Stimulated activated CD8-positive, alpha-beta memory T cell treated with anti-CD3 and anti-CD28 coated beads, Interleukin-4, amount 100 ng/mL, for 4 hours (primary cell): ENCODE measurements at places on chromosomes 16 and 17.

DNA sequence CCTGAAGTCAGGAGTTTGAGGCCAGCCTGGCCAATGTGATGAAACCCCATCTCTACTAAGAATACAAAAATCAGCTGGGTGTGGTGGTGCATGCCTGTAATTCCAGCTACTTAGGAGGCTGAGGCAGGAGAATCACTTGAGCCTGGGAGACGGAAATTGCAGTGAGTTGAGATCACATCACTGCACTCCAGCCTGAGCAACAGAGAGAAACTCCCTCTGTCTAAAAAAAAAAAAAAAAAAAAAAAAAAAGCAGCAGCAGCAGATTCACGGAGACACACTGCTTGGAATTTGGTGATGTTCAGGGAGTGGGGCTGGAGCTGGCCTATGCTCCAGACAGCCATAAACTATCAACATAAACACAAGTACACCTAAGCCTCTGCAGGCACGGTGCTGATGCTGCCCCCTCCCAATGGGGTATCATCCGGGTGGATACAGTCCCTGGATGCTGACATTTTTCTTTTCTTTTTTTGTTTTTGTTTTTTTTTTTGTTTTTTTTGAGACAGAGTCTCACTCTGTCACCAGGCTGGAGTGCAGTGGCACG is 39.6 kb upstream of the RHOT1 start:
- DNase-seq = no peak

DNA sequence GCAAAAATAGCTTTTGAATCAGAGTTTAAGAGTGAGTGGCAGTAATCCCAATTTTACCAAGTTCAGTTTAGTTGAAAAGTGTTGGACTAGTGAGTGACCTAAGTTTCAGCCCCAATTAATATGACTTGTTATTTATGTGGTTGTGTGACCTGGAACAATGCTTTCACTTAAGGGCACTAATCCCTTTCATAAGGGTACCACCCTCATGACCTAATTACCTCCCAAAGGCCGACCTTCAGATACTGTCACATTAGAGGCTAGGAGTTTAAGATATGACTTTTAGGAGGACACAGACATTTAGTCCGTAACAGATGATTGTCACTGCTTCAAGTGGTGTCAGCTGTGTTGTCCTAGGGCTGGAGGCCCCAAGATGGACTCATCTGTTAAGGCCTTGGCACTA is 190.0 kb downstream of the IRX3 start:
- DNase-seq = no peak

GRCh38 chr17:56203430-56203829 is 50.2 kb downstream of the ANKFN1 start:
- DNase-seq = no peak

GRCh38 chr16:27952811-27953210 is 110.7 kb downstream of the GSG1L start:
- DNase-seq = no peak

DNA sequence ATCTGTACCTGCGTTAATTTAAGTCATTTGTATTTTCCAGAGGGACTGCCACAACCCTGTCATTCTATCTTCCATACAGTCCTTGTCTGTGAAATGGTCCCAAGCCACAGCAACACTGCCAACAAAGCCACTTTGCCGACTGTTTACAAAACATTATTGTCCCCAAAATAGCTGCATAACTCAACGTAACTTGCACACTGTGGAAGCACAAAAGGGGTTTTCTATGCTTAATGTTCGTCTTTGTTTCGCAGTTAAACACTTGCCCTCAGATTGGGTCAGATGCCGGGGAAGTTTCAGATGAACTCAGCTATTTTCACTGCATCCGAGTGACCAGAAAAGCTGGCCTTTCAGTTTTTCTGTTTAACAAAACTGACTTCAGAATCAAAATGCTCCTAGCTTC is 4.6 kb downstream of the SEC14L5 start:
- DNase-seq = no peak

GRCh38 chr17:51128076-51128475 is 7.4 kb upstream of the SPAG9 start:
- no peak for DNase-seq

DNA sequence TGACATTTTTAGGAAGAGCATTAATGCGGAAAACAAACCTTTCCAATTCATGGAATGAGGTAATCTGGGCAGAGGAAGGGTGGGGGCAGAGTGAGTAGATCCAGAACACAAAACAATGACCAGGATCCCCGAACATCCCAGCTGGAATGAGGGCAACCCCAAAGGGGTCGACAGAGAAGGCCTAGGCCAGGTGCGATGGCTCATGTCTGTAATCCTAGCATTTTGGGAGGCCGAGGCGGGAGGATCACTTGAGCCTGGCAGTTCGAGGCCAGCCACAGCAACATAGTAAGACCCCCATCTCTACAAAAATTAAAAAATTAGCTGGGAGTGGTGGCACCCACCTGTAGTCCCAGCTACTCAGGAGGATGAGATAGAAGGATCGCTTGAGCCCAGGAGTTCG is 64.7 kb downstream of the ZFHX3 start:
- DNase-seq = no peak

- DNase-seq = no peak
Measured at GRCh38 chr17:34719569-34719968, 140.2 kb downstream of the TMEM132E start.

DNA sequence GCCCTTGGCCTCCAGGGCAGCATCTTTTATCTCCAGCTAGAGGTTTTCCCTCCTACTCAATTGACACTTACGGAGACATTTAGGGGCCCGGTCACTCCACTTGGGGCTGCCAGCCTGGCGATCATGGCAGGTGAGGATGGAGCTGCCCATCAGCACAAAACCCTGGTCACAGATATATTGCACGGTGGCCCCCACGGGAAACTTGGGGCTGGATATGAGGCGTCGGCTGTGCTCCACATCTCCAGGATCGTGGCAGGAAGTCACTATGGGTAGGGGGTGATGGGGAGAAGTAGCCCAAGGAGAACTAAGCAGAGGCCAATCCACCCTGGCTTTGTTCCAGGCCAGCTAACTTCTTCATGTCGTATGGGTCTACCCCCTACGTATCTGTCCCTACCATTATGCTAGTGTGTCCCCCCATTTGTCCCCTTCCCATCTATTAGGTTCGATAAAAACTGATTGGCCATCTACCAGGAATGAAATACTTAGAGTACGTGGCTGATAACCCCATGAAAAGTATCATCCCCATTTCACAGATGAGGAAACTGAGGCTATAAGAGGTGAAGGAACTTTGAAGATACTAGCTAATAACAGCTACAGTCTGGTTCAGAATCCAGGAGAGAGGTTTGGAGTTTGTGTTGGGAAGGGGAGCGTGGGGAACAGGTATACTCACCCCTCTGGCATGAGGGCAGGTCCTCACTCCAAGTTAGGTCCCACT is 6.1 kb upstream of the PHF12 start:
- no peak for DNase-seq

DNA sequence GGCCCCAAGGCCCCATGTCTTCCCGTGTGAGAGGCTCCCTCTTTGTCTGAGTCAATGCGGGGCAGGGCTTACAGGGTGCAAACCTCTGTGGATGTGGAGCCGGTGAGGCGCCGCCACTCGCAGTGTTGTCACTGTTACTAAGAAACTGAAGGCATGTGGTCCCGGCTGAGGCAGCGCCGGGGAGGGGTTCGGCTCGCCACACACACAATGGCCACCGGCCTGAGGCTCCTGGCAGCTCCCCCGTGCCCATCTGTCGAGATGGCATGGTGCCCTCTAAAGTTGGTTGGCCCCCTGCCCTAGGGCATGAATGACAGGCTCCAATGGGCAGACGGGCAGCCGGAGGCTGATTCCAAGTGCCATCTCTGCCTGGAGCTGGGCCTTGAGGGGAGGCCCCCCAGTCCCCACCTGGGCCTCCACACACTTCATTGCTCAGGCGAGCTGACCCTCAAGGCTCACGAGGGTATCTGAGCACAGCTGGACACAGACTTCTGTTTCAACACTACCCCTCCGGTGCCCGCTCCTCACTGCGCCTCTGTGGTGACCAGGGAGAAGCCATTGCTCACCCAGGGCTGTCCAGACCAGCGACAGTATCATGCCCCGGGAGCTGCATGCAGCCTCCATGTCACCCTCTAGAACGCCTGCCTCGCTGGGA is 137.2 kb downstream of the C16orf78 start:
- no peak for DNase-seq

DNA sequence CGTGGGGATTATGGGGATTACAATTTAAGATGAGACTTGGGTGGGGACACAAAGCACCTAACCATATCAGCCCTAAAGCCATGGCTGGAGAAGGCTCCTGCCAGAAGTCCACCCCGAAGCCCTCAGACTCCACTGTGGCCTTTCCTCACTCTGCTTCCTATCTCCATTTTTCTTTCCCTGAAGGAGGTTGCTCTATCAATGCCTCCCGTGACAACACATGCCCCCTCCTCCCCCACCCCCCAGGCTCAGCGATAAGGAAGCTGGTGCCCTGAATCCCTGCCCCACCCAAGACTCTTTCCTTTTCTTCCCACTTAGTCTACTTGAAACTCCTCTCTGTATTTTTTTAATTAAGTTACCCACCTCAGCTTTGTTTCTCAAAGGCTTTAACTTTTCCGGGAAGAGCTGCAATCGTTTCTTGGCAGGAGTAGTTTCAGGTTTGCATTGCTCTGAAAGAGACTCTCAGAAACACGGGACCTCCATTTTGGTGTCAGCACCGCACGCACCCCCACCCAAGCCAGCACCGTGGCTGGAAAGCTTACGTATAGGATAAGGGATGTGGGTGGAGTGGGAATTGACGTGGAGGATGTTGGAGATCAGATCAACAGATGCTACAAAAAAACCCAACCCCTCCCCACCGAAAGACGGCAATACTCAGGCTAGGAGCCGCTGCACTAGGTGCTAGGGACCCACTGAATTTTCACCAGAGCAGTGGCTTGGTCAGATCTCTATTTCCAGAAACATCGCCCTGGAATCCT is 15.2 kb upstream of the CA4 start:
- DNase-seq = no peak

GRCh38 chr17:55212880-55213279 is 51.9 kb upstream of the HLF start:
- no peak for DNase-seq

- DNase-seq = no peak
Measured at GRCh38 chr16:19130852-19131824, 17.4 kb downstream of the ITPRIPL2 start.

DNA sequence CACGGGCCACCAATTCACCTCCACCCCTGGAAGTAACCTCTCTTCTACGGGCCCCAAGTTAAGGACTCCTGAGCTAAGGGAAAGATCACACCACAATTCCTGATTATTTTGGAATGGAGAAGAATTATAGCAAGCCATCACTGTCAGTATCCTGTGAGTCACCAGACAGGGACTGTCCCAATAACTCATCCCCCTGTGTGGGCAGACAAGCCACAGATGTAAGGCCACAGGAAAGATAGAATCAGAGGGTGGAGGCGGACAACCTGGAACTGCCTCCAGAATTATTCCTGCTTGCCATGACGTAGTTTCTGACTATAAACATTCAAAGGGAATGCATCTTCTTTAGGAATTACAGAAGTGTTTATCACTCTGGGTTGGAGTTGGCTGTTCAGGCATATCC is 5.8 kb upstream of the MYO1D start:
- no peak for DNase-seq

- no peak for DNase-seq
Measured at GRCh38 chr17:44132275-44132821, 8.9 kb upstream of the HDAC5 start.

DNA sequence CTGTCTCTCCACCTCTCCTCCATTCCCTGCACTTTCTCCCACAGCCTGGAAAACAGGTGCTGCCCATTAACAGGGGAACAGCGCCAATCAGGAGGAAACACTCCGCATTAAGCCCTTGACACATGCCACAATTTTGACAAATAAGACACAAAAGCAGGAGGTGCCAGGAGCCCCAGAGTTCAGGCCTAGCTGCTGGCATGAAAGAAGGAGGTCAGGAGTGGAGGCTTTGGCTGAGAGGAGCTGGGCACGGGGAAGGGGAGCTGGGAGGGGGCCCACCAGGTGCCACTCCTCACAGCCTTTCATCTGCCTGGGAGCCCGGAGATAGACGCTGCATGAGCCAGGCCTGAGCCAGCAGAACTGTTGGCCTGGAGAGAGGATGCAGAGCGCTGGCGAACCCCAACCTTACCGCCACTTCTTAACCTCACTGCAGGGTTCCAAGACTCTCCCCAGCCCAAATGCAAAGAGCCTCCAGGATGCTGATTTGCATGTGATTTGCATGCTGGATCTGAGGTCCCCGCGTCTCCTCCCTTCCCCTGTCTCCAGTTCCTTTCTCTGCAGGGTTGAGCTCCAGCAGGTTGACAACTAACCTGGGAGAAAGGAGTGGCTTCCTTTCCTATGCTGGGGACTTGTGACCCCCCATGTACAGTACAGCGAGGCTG is 139.8 kb upstream of the SDK2 start:
- DNase-seq = no peak

DNA sequence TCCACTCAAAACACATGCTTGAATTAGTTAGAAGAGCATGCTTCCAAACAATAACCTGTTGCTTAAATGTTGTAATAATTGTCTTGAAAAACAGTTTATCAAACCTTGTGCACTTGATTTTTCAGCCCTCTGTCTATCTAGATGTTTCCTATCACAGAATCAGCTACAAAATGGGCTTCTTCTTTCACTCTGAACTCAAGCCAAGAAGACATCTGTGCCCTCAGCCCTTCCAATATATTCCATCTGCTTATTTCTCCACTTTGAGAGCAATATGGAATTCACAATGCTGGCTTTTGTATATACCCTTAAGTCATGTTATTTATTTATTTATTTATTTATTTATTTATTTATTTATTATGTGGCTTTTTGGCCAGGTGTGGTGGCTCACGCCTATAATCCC is 234.2 kb downstream of the TOX3 start:
- no peak for DNase-seq

GRCh38 chr17:48207776-48208544 is 100.4 kb downstream of the SNX11 start:
- DNase-seq = no peak

GRCh38 chr16:3878610-3879009 is 1.9 kb downstream of the CREBBP start:
- DNase-seq = no peak

DNA sequence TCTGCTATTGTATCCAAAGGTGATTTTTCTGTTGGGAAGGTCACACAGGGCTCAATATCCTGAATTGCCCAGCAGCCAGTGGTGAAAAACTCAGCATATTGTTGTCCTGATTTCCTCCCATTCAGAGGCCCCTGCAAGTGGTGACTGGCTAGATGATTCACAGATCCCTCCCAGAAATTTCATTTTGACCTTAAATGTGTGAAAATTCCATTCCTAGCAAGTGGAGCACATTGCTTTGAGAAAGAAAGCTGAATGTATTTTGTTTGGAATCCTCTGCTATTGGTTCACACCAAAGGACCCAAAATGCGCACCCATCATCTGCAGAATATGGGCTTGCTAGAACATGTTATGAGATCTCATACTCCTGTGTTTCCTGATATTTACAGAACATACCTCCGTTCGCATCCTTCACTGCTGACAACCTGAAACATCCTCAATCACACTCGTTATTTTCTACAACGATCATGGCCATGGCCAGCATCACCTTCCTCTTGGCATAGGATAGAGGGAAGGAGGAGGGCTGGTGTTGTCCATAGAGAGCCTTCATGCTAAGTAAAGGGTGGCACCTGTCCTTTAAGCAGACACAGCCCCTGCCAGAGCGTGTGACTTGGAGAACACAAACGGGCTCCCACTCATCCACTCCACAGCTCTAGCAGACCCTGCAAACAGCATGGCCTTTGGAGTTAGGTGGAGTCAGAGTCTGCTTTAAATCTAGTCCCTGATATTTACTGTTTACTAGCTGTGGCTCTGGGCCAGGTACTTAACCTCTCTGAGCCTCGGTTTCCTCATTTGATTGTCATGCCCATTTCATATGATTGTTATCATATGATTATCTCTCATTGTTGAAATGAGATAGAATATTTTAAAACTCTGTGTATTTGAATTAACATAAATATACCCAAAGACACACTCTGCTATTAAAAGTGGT is 30.4 kb upstream of the NFAT5 start:
- no peak for DNase-seq

GRCh38 chr17:45430738-45431530 is 1.7 kb downstream of the ARHGAP27 start:
- DNase-seq = no peak
